Fibroblast of lung (primary cell): ENCODE measurements at places on chromosomes 5 and 9. TPM values are rescaled to one million over a fixed set of nuclear protein-coding genes. Genes with fewer than 3 reads are reported as not detected.

DNA sequence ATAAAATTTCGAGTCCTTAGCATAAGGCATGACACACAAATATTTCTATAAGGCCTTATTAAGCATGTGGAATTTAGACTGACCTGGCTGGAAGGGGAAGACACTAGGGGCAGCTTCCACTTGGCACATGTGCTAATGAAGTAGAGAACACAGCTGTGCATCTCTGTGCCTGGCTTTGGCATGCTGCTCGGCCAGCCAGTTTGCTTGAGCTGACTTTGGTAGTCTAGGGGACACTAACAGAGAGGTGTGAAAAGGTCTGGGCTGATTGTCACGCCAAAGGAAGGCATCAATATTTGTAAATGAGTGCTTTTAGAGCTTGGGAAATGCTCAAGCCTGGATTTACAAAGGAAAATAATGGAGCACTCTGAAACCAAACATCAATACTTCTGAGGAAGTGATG is 723.7 kb downstream of the PRELID2 start:
- H3K36me3 ChIP-seq, result no peaks in the 10 kb centered on the region
- H3K27ac ChIP-seq, result no peak overlapping the region
- H3K4me3 ChIP-seq, result no peak overlapping the region
- H3K27me3 ChIP-seq, result no peaks in the 10 kb centered on the region

DNA sequence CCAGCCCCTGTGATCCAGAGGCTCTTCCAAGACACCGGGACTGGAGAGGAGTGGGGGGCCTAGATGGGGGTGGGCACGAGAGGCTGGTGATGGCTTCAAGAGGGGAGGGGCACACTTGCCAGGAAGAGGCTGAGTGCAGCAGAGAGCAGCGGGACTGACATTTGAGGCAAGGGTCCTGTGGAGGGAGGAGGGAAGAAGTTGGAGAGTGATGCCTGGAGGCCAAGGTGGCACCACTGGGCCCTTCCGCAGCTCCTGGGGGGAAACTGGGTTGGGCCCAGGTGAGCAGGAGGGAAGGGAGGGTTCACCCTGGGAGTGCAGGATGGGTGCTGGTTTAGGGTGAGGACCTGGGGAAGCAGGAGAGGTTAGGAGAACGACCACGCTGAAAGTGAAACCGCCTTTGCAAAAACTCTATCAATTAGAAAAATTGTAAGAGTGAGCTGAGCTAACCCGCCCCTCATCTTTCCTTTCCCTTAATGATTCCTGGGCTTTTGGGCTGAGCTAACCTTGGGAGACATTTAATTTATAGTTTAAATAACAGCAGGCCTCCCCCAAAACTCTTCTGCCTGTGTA is 26.2 kb downstream of the ABO start:
- no peaks in the 10 kb centered on the region for H3K27me3 ChIP-seq
- no peaks in the 10 kb centered on the region for H3K4me1 ChIP-seq
- H3K36me3 ChIP-seq, result no peaks in the 10 kb centered on the region
- no peak for DNase-seq

DNA sequence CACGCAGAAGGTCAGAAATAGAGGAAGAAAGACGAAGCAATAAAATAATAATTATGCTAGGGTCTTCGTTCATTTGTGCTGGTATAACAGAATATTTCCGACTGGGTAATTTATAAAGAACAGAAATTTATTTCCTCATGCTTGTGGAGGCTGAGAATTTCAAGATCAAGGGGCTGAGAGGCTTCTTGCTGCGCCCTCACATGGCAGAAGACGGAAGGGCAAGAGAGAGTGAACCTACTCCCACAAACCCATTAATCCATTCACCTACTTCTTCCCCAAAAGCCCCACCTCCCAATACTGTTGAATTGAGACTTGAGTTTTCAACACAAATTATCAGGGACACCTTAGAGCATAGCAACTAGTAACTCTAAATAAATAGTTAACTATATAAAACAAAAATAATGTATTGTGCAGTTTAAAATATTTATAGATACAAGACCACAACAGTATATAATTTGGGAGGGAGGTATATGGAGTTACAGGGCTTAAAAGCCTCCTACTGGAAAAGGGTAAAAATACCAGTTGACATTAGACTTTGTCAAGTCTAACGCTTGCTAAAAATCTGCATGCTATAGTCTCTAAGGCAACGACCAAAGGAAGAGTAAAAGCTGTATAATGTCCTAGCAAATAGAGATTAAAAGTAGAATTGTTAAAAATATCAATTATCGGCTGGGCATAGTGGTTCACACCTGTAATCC is 40.3 kb upstream of the NAA35 start:
- H3K36me3 ChIP-seq, result no peaks in the 10 kb centered on the region
- no peak overlapping the region for H3K4me3 ChIP-seq
- DNase-seq, result peak; percentile 15
- H3K4me1 ChIP-seq, result no peaks in the 10 kb centered on the region
- H3K27ac ChIP-seq, result no peak overlapping the region

DNA sequence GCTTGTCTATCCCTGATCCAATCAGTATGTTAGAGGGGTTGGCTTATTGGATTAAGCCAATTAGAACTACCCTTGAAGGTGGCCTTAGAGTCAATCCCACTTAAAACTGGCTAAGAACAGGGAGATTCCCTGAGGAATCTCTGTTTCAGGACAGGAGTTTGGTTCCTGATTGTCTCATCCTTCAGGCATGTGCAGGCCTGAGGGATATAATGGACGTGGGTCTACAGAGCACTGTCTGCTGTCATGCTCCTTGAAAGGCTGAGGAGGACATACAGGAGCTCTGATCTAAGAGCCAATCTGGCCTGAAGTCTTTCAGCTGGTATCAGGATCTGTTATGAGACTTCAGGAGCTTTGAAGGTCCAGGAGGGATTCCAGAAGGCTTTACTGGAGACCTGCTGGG is 36.2 kb upstream of the PRXL2C start:
- no peaks in the 10 kb centered on the region for H3K36me3 ChIP-seq
- no peak for DNase-seq
- H3K4me1 ChIP-seq, result no peaks in the 10 kb centered on the region
- H3K27me3 ChIP-seq, result no peaks in the 10 kb centered on the region

- DNase-seq, result no peak
- no peak overlapping the region for H3K27ac ChIP-seq
- peaks cover 41% of the 10 kb centered on the region for H3K36me3 ChIP-seq
- no peak overlapping the region for H3K4me3 ChIP-seq
- H3K4me1 ChIP-seq, result peaks cover 25% of the 10 kb centered on the region
Observed at GRCh38 chr9:95080961-95081647, 236.4 kb downstream of the FANCC start.

- H3K27ac ChIP-seq, result no peak overlapping the region
- no peaks in the 10 kb centered on the region for H3K27me3 ChIP-seq
- H3K4me3 ChIP-seq, result no peak overlapping the region
Observed at GRCh38 chr5:66949066-66949465, 247.5 kb downstream of the CD180 start.

- H3K4me1 ChIP-seq, result no peaks in the 10 kb centered on the region
- no peaks in the 10 kb centered on the region for H3K36me3 ChIP-seq
- peak; percentile 67 for DNase-seq
- no peak overlapping the region for H3K4me3 ChIP-seq
Observed at GRCh38 chr5:125057912-125058826, 311.7 kb upstream of the ZNF608 start.

DNA sequence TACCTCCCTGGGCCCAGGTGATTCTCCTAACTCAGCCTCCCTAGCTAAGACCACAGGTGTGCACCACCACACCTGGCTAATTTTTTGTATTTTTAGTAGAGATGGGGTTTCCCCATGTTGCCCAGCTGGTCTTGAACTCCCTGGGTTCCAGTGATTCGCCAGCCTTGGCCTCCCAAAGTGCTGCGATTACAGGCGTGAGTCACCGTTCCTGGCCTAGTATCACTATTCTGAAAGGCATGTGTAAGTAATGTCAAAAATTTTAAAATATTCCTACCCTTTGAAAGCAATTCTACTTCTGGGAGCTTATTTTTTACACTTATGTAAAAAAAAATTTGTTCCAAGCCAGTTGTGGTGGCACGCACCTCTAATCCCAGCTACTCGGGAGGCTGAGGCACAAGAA is 27.1 kb upstream of the TLE1 start:
- no peaks in the 10 kb centered on the region for H3K27me3 ChIP-seq
- H3K4me1 ChIP-seq, result no peaks in the 10 kb centered on the region
- no peaks in the 10 kb centered on the region for H3K36me3 ChIP-seq
- no peak for DNase-seq
- no peak overlapping the region for H3K27ac ChIP-seq

- no peak for DNase-seq
- H3K27me3 ChIP-seq, result no peaks in the 10 kb centered on the region
Observed at GRCh38 chr9:131177898-131178297, 52.5 kb downstream of the NUP214 start.

DNA sequence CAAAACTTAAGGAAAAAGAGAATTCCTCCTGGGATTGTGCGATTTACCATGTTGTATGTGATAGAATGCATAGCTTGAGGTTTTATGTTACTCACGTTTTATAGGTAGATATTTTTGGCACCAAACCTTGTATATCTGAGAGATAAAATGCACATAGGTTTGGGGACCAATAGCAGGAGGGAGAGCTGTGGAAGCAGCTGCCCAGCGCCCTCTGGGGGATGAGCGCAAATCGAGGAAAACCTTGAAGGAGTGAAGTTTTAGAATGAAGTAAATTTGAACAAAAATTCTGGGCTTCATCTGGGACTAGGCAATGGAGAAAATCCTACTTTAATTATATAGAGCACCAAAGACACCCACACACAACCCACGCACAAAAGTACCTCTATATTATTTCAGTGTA is 197.0 kb downstream of the ADCY2 start:
- no peak overlapping the region for H3K4me3 ChIP-seq
- H3K36me3 ChIP-seq, result no peaks in the 10 kb centered on the region

DNA sequence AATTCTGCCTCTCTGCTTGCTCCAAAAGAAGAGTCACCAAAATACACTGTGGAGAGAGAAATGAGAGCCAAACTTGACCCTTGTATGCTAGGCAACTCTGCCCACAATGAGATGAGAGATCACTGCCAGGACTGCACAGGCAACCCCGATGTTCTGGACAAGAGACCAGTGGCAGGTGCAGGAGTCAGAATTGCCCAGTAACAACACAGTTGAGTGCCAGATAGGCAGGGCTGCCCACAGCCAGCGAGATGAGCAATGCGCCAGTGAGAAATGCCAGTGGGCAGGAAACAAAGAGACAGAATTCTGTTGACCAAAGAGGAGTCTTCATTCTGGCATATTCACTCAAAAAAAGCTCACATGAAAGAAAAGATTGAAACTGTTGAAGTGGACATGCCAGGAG is 570.7 kb downstream of the CAAP1 start:
- no peak overlapping the region for H3K4me3 ChIP-seq
- no peaks in the 10 kb centered on the region for H3K4me1 ChIP-seq
- no peaks in the 10 kb centered on the region for H3K27me3 ChIP-seq
- H3K27ac ChIP-seq, result no peak overlapping the region
- no peak for DNase-seq
- H3K36me3 ChIP-seq, result no peaks in the 10 kb centered on the region

GRCh38 chr9:80066931-80067330 is 495.2 kb downstream of the TLE4 start:
- peaks cover 2% of the 10 kb centered on the region for H3K4me1 ChIP-seq
- H3K36me3 ChIP-seq, result no peaks in the 10 kb centered on the region
- no peaks in the 10 kb centered on the region for H3K27me3 ChIP-seq
- H3K27ac ChIP-seq, result no peak overlapping the region
- no peak overlapping the region for H3K4me3 ChIP-seq

DNA sequence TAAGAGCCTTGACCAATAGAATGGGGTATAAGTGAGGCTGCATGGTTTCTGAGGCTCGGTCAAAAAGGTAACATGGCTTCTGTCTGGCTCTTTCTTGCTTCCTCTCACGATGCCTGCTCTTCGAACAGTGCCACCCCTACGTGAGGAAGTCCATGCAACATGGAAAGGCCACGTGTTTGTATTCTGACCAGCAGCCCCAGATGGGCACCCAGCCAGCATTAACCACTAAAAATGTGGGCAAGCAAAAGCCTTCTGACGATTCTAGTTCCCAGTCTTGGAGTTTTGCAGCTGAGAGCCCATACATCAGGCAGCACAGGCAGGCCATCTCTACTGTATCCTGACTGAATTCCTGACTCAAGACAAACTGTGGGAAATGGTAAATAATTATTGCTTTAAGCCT is 24.2 kb upstream of the NREP start:
- no peak overlapping the region for H3K4me3 ChIP-seq
- DNase-seq, result peak; percentile 81
- no peak overlapping the region for H3K27ac ChIP-seq
- H3K36me3 ChIP-seq, result no peaks in the 10 kb centered on the region
- H3K4me1 ChIP-seq, result no peaks in the 10 kb centered on the region

- peaks cover 23% of the 10 kb centered on the region for H3K36me3 ChIP-seq
- no peak overlapping the region for H3K4me3 ChIP-seq
- no peak overlapping the region for H3K27ac ChIP-seq
- no peaks in the 10 kb centered on the region for H3K27me3 ChIP-seq
- no peak for DNase-seq
Observed at GRCh38 chr5:149247726-149248125, 23.9 kb upstream of the AFAP1L1 start.

DNA sequence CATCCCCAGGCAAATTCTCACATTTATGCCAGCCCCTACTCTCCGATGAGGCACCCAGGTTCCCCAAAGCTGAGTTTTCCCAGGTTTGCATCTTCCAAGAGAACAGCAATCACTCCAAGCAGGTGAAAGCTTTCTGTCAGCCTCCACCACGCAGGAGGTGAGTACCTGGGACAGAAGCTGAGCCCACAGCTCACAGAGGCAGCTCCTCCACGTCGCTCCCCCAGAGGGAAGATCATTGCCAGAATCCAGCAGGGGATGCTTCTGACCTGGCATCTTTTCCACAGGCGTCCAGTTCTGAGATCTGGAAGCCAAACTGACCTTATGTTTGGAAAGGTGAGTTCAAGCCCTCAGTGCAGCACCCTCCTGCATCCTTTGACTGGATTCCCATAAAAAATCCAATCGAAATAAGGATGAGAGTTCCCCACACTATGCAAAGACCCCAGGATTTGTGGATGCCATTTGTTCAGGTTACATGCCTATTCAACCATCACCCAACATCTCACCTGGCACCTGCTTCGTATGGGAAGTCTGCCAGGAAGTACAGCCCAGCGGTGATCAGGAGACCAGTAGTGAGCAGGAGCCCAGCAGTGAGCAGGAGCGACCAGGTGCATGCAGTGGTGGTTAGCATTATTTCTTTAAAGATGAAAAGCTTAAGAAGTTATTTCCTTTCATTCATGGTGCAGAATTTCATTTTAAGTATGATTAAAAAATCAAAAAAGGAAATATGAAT is 47.4 kb upstream of the OLFM1 start:
- DNase-seq, result no peak
- H3K36me3 ChIP-seq, result no peaks in the 10 kb centered on the region
- H3K27ac ChIP-seq, result no peak overlapping the region
- no peak overlapping the region for H3K4me3 ChIP-seq
- no peaks in the 10 kb centered on the region for H3K4me1 ChIP-seq
- no peaks in the 10 kb centered on the region for H3K27me3 ChIP-seq

DNA sequence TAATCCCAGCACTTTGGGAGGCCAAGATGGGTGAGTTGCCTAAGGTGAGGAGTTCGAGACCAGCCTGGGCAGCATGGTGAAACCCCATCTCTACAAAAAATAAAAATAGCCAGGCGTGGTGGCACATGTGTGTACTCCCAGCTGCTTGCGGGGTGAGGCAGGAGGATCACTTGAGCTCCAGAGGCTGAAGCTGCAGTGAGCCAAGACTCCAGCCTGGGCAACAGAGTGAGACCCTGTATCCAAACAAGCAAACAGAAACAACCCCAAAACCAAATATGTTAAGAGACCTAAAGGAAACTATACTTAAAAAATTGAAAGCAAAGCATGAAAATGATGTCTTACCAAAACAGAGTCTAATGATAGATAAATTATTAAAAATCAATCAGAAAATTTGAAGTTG is 12.4 kb downstream of the HNRNPAB start:
- H3K27ac ChIP-seq, result no peak overlapping the region
- DNase-seq, result no peak
- no peaks in the 10 kb centered on the region for H3K27me3 ChIP-seq
- no peak overlapping the region for H3K4me3 ChIP-seq
- no peaks in the 10 kb centered on the region for H3K4me1 ChIP-seq
- peaks cover 28% of the 10 kb centered on the region for H3K36me3 ChIP-seq

KLF9 gene
- 27.6 and 29.5 TPM in 2 replicates for total RNA-seq

TOR1A gene
- total RNA-seq, result 31.1 and 31.5 TPM in 2 replicates

PRR16 gene
- 3.1 and 7.3 TPM in 2 replicates for total RNA-seq

ZBED3 gene
- total RNA-seq, result 1.0 and 1.7 TPM in 2 replicates
